ENCODE measurements at places on chromosomes 1 and 21. TPM values are rescaled to one million over a fixed set of nuclear protein-coding genes. Genes with fewer than 3 reads are reported as not detected.

GRCh38 chr1:70910013-70910412 is 137.6 kb downstream of the PTGER3 start:
- no peak for DNase-seq

- DNase-seq = no peak
Measured at GRCh38 chr1:235244974-235245592, 82.9 kb downstream of the ARID4B start.

- DNase-seq = no peak
Measured at GRCh38 chr21:43937891-43938309, 72.9 kb downstream of the AGPAT3 start.

- DNase-seq = no peak
Measured at GRCh38 chr1:214565310-214565709, 13.9 kb upstream of the PTPN14 start.

- no peak for DNase-seq
Measured at GRCh38 chr1:118118469-118118868, 66.6 kb downstream of the SPAG17 start.

RORC gene
- total RNA-seq = 0.13 TPM

- no peak for DNase-seq
Measured at GRCh38 chr1:237634922-237635321, 255.8 kb downstream of the ZP4 start.

- no peak for DNase-seq
Measured at GRCh38 chr1:236159704-236160539, 17.6 kb downstream of the GPR137B start.

HORMAD1 gene
- total RNA-seq = not detected

DNA sequence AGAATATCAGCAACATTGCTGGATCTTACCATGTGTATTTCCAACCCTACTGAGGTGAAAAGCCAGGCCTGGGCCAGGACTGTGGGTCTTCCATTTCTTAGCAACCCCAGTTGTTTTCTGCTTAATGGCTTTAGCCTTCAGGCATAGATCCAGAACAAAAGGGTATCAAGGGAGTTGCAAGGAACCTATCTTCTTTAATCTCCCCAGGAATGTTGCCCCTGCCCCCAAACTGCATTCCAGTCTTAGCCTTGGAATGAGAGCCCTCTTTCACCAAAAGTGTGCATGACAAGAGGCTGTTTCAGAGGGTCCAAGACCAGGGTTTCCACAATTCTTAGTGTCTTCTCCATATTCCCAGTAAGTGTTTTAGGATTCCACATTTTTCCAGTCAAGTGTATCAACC is 87.9 kb upstream of the SOX13 start:
- DNase-seq = no peak

DNA sequence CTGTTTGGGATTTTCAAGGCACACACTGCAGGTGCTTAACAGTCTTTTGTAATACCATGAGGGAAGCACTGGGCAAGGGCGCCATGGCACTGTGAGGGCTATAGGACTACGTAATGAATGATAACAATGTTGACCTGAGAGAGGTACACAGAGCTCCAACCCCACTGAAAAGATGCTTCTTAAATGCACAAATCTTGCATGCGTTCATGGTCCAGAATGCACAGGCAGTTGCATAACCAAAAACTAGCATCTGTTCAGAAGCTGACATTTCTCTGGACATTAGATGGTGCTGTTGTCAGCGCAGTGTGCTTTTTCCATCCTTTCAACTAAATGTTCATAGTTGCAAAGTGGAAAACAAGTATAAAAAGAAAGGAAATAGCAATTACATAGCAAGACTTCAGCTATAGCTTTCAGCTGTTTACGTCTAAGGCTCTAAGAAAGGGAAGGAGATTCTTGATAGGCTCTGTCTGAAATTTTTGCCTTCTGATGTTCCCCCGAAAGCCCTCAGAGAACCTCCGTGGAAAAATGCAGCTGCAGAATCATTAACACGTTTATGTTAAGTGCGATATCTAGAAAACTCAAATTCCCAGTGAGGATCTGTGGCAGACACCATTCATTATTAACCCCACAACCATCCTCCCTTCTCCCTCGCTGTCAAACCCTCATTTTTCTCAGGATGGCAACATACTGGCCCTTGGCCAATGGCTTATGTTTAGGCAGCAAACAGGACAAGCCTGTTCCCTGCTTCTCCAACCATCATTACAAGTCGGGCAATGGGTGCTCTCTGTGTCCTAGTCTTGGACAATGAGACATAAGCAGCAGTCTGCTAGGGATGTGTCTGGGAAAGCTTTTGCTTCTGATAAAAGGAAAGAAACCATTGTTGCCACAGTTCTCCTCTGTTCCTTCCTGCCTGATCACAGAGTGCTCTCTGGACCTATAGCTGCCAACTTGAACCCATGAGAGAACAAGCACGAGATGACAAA is 8.2 kb upstream of the TARBP1 start:
- DNase-seq = peak; percentile 60

- peak; percentile 7 for DNase-seq
Measured at GRCh38 chr1:247576514-247576913, 11.6 kb upstream of the OR2G2 start.

DNA sequence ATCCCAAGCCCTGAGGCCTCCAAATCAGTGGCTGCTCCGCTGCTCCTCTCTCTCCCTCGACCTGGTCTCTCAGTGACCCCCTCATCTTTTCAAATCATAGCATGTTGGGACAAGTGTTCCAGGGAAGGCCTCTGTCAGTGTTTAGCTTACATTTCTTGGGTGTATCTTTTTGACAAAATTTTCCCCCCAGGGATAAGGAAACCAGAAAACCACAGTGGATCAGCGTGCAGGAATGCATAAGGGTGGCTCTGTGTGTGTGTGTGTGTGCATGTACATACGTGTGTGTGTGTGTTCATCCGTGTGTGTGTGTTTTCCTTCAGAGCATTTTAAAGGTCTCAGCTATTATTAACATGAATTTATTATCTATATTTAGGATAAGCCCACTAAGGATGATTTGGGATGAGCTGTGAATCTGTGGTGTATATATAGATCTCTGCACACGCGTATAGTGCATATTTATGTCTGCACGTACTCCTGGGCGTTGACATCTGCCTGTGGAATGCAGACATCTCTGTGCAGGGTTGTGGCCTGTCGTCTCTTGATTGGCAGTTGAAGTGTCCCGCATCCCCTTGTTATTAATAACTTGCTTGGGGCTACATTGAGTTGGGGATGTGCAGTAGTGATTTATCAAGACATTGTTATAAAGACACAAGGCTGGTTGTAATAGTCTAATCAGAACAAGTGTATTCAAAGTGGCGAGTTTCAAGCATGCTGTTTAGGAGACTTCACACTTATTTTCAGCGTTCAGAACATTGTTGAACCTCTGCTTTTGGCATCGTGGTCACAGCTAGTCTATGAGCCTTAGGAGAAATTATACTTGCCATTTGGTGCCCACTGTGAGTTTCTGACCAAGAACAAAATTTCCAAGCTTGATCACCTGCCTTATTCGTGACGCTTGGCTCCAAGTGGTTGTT is 55.6 kb downstream of the GALNT2 start:
- DNase-seq = peak; percentile 89

DNA sequence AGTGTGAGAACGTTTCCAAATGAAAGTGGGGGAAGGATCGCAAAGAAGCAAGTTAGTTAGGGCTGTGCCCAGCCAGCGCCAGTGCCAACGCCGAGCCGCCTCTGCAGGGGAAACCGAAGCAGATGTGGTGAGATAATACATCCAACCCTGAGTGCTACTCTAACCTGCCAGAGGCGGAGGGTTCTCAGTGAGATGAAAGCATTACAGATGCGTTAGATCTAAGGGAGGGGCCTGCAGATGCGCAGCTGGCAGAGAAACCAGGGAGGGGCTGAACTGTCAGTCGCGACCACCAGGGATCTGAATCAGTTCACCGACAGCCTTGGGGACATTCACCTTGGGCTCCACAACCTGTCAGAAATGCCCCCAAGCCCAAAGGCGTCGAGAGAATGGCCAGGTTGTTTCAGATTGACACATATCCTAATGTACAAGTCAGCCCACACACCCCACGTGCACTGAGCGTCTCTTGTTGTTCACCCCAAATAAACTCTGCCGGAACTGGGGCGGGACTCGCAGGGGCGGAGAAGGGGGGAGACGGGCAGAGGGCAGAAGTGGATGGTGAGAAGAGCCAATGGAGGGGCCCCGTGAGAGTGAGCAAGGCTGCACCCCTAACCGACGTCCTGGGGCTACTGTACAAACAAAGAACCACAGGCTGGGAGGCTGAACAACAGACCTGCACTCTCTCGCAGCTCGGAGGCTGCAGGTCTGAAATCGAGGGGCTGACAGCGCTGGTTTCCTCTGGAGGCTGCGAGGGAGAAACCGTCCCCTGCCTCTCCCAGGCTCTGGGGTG is 8.7 kb upstream of the UMODL1 start:
- DNase-seq = no peak

DNA sequence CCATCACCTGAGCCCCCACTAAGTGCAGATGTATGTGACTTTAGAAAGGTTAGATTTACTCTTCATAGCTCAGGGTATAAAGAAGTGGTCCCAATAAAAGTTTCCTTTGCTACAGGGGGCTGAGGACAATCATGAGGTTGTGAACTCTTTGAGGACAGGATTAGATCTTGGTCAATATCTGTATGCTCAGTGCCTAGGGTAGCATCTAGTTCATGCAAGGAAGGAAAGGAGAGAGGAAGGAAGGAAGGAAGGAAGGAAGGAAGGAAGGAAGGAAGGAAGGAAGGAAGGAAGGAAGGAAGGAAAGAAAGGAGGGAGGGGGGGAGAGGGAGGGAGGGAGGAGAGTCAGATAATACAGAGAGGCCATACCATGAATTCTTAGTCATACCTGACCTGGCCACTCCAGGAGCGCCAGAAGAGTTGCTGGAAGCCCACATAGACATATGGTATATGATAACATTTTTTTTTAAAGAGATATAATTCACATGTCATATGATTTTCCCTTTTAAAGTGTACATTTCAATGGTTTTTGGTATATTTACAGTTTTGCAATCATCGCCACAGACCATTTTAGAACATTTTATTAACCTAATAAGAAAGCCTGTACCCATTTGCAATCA is 9.7 kb upstream of the CSRP1 start:
- no peak for DNase-seq
